ENCODE measurements at places on chromosomes 1 and 21.

DNA sequence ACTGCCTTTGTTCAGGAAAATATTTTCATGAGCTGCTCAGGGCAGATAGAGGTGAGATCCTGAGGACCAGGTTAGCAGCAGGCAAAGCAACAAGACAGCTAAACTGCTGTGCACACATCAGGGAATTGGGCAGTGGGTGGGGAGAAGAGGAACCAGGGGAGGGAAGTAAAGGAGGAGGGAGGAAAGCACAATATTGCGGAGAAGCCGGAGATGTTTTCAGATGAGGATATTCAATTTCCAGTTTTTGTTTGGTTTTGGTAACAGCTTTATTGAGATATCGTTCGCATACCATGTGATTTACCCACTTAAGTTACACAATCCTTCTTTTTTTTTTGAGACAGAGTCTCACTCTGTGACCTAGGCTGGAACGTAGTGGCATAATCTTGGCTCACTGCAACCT, 34.5 kb downstream of the EPHA10 start:
- no peak for DNase-seq

DNA sequence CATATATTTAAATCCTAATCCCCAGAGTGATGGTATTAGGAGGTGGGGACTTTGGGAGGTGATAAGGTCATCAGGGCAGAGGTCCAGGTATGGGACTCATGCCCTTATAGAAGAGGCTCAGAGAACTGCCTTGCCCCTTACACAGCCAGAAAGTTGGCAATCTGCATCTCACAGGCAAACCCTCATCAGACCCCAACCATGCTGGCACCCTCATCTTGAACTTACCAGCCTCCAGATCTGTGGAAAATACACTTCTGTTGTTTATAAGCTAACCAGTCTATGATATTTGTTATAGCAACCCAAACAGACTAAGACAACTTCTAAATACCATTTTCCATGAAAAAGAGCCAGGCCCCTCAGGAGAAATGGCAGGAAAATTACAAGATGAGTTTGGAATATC, 69.3 kb upstream of the PRDX6 start:
- no peak for DNase-seq

DNA sequence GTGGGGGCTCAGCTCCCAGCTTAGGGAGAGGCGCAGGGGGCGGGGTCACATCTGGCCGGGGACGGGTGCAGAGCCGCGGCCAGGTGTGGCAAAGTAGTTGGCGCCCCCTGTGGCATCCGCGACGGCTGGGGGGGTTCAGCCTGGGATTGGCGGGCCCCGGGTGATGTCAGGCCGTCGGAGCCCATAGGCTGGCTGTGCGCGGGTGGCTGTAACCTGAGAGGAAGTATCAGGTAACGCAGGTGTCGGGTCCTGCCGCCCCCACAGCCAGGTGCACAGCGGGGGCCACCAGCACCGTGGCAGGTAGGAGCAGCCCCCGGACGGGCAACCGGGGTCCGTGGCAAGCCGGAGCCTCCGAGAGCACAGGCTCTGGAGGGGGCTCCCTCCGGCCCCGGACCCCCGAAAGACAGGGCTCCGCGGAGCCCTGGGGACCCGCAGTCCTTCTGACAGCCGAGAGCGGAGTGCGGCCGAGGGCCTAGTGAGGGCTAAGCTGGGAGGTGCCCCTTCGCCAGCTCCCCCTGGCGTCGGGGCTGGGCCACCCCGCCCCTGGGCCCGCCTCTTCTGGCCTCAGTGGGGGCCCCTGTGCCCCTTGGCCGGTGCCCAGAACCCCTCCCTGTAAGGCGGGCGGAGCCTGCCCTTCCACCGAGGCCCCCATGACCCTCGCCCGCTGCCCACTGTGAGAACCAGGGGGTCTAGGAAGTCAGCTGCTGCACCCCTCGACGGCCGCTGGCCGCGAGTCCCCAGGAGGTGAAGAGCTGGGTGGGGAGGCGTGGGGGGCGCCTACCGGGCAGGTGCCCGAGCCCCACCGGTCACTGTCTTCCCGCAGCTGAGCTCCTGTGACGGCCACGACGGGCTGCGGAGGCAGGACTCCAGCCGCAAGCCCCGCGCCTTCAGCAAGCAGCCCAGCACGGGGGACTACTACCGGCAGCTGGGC, 17.9 kb downstream of the TNFRSF25 start:
- peak; percentile 83 for DNase-seq

GRCh38 chr1:204483791-204484190, 10.8 kb downstream of the PIK3C2B start:
- no peak for DNase-seq

DNA sequence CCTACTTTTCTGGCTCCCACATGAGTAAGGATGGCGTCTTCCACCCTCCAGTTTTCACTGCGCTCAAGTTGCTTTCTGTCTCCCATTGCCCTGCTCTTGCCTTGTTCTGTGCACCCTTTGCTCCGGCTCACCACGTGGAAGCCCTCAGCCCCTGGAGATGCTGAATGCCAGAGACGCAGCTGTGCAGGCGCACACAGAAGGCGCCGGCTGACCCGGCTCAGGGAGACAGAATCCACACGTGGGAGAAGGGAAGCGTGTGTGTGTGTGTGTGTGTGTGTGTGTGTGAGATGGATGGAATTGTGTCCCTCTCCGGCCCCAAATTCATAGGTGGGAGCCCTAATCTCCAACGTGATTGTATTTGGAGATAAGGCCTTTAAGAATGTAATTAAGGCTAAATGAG, 118.2 kb upstream of the ERRFI1 start:
- DNase-seq = no peak

DNA sequence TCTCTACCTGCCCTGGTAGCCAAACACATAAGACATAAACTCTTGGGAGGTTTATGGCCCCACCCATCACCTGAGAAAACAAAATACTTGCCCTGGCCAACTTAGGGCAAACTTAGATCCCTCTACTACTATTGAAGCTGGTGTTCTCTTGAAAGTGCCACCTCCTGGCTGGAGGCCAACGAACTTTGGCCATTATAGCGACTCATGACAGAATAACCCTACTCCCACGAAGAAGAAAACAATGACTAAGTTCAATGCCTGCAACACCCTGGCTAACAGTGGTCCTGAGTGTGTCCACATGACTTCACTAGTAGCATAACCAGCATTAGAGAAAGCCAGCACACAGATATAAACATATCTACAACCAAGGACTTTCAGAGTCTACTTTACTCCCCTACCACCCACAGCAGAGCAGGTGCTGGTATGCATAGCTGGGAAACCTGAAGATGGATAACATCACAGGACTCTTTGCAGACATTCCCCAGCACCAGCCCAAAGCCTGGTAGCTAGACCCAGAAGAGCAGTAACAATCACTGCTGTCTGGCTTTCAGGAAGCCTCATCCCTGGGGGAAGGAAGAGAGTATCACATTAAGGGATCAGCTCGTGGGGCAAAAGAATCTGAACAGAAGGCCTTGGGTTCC, 81.0 kb downstream of the SLC30A10 start:
- no peak for DNase-seq

GRCh38 chr1:93679546-93679945, 2.1 kb downstream of the BCAR3 start:
- DNase-seq = no peak

GRCh38 chr21:44442266-44443125, 12.8 kb upstream of the LRRC3 start:
- DNase-seq = no peak

DNA sequence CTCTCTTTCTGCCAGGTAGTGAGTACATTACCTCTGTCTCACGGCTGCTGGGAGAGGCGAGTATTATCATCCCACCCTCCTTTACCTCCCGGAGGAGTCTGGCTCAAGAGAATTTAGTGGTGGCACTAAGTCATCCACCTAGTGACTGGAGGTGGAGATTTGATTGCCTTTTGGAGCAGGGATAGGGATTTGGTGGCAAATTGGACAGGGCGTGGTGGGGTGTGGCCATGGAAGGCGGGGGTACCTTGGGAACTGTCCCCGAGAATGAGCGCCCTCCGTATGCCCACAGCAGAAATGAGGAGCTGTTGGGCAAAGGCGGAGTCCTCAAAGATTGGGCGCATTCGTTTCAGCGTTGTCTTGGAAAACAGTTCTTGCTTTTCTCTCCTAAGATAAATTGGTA, 32.1 kb upstream of the HMGN1 start:
- DNase-seq = no peak

GRCh38 chr21:29254550-29254949, 44.2 kb upstream of the BACH1 start:
- no peak for DNase-seq

GRCh38 chr1:193241132-193241827, 54.9 kb upstream of the B3GALT2 start:
- DNase-seq = no peak

- peak; percentile 3 for DNase-seq
Observed at GRCh38 chr1:3068564-3069431, at the start of gene PRDM16. Gene PRDM16 (plus strand): TSS chr1:3069203. CDS start chr1:3069260, 57 bp downstream.

GRCh38 chr21:30072496-30072895, 94.1 kb downstream of the CLDN17 start:
- peak; percentile 10 for DNase-seq

- DNase-seq = no peak
Observed at GRCh38 chr1:202856014-202856413, 32.9 kb downstream of the RABIF start.

GRCh38 chr1:26067432-26067911, at the start of gene TRIM63:
Gene TRIM63 (minus strand): TSS chr1:26067630. CDS start chr1:26067494, 136 bp downstream.
- no peak for DNase-seq

DNA sequence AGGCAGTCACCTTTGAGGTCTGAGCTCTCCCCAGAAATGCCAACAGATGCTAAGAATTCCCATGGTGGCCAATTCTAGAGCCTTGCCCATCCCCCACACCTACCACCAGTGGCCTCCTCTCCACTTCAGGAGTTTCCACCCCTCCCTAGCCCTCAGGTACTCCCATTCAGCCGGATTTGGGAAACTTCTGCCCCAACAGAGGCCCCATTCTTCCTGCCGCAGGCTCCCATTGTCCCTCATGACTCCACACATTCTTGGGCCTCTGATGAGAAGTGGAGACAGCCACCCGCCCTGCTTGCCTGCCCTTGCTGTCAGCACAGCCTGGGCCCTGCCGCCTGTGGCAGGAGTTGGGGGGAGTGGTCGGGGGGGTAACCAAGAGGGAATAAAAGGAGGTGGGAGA, 4.6 kb downstream of the BLACAT1 start:
- DNase-seq = no peak

DNA sequence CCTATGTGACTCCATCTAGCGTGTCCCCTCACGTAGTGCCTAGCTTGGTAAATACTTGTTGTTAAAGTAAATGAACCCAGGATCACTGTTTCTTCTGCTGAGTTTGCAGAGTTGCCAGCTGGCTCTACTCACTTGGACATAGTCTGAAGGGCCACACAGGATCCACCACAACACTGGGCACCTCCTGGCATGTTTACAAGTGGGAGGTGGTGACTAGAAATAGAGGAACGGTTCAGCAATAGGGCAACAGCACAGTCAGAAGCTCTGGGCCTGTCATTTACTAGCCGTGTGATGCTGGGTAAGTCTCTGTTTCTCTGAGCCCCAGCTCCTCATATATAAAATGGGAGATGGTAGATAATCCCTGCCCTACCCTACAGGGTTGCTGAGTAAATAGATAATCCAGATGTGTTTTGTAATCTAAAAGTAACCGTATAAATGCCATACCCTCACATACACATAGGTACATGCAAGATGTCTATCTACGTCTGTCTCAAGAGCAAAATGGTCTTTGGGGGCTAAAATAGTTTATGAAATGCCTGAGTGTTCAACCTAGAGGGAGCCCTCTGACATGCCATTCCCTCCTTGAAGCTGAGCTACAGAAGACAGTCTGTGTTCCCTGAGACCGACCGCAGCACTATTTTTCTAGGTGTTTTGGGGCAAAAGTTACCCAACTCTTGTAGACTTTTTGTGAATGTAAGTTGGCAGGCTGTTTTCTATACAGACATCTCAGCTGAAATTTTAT, 20.5 kb downstream of the RNF220 start:
- DNase-seq = no peak

DNA sequence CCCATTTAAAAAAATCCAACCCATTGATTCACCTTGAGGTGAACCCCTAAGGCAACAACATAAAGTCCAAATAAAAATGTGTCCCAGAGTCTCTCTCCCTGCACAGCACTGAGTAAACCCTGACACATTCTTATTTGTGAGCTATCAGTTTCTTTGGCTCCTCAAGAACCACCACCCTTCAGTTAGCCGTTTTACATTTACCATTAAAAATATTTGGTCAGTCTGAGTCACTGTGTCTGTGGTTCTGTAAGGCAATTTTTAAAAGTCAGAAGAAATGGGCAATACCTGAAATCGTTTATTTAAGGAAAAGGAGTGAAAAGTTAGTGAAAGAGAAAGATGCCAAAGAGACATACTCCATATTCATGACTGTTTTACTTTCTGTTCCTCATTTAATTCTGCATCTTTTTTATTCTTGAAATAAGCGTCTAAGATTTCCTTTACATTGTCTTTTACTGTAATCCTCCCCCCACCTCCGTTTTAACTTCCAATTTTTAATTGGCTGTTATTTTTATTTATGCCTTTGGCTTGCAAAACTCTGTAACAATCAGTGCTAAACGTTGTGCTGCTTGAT, 91.7 kb upstream of the IVNS1ABP start:
- no peak for DNase-seq

GRCh38 chr1:20492751-20493150, 6.7 kb upstream of the CAMK2N1 start:
- no peak for DNase-seq

DNA sequence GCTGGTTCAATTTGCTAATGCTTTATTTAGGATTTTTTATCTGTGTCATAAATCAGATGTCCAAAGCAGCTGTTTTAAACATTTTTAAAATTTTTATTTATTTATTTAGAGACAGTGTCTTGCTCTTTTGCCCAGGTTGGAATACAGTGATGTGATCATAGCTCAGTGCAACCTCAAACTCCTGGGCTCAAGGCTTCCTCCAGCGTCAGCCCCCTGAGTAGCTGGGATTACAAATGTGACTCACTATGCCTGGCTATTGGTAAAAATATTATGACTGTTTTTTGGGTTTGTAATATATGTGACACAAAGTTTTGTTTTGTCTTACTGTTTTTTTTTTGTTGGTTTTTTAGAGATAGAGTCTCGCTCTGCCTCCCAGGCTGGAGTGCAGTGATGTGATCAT, 11.8 kb downstream of the ZBED6 start:
- no peak for DNase-seq

- DNase-seq = no peak
Observed at GRCh38 chr1:199151634-199152425, 513.0 kb downstream of the PTPRC start.

DNA sequence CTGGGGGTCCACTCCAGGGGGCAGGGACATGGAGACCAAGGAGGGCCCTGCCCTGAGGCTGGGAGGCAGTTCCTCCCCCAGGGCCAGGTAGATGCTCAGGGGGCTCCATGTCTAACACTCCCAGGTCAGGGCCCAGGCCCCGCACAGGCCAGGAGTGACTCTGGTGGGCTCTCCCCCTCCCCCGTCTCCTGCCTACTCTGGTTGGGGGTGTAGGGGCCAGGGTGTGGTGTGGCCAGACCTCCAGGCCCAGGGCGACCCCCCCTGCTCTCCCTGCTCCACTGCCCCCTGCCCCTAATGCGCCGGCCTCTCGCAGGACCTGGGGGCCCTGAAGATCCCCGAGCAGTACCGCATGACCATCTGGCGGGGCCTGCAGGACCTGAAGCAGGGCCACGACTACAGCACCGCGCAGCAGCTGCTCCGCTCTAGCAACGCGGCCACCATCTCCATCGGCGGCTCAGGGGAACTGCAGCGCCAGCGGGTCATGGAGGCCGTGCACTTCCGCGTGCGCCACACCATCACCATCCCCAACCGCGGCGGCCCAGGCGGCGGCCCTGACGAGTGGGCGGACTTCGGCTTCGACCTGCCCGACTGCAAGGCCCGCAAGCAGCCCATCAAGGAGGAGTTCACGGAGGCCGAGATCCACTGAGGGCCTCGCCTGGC, 19.7 kb upstream of the CCDC27 start:
- DNase-seq = no peak
